Activated CD4-positive, CD25-positive, alpha-beta regulatory T cell treated with anti-CD3 and anti-CD28 coated beads, Interleukin-2, amount 50 U/mL, for 72 hours (primary cell): ENCODE measurements at places on chromosomes 6 and 20.

DNA sequence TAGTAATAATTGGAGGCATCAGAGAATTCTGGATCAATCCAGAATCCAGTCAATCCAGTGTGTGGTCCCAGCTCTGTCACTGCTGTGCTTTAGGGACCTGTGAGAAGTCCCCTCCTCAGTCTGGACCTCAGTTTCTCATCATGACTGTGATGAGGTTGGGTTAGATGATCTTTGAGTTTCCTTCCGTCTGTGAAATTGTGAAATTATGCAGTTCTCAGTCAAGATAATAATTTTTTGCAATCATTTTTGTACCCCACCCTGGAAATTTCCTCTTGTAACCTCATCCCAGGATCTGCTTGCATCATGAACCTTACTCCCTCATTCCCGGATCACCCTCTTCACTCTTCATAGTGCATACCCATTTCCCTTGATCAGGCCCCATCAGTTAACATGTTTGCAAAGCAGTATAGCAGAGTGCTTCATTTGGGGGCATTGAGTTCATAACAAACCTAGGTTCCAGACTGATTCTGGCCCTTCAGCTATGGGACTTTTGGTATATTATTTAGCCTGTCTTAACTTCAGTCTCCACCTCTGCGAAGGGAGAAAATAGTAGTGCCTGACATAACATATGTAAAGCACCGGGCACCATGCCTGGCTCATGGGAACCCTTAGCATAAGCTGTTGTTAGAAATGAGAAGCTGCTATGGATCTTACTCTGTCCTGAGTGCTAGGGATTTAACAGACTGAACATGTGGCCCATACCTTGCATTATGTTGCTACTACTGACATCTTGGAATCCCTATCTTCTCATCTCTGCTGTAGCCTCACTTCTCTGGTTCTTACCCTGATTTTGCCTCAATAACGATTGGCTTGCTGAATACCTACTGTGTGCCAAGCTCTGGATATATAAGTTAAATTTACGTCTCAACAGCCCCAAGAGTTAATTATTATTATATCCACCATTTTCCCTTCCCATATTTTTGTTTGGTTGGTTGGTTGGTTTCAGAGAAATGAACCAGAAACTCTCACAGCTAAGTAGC, 1.3 kb downstream of the ZNF76 start:
- no peak for DNase-seq

GRCh38 chr6:41637194-41638001, 870 bp upstream of the MDFI start:
- no peak for DNase-seq

DNA sequence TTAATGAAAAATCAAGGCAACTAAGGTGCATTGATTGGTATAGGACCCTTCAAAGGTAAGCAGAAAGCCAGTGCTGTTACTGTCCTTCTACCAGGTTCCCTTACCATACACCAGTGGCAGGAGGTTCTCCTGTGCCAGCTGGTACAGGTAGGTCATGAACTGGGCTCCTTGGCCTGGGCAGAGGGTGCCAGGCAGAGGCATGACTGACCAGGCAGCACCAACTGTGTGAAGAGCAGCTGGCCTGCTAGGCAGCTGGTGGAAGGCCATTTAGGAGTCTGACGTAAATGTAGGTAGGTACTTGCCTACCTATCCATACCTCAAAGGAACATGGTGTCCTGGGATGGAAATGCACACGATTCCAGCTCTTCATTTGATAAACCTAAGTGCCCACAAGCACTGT, 23.3 kb downstream of the PCNA start:
- no peak for DNase-seq

DNA sequence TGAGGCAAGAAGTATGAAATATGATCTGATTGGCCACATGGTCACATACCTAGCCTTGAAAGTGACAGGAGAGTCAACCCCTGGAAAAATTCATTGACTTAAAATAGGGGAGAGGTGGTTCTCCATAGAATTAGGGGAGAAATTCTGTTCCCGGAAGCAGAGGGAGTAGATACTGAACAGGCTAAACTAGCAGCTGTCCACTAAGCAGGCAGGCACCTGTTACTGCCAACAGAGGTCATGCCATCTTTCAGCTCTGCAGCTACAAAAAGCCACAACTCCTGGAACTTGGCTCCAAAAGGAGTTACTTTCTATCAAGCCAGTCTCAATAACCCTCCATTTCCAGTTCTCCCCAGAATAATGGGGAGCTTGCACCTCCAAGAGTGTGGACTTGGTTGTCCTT, 352.5 kb downstream of the MAFB start:
- no peak for DNase-seq

DNA sequence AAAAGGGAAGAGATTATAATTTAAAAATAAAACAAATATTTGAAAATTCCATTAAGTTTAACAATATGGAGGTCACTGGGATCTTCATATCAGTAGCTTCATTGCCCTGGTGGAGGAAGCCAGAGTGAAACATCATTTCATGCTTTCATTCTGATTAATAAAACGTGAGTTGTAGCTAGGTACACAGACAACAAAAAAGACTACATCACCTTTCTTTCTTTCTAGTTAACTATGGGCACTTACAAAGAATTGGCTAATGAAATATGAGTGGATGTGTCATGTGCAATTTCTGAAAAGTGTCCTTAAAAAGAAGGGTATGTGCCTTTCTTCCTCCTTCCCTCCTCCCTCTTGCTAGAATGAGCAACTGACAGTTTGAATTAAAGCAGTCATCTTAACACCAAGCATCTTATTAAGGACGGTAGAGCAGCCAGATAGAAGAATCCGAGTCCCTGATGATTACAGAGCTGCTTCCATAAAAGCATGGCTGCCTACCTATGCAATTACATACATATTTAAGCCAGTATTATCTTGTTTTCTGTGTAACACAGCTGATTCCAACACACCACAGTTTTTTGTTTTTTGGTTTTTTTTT, 3.4 kb downstream of the SERAC1 start:
- no peak for DNase-seq

- no peak for DNase-seq
These were observed 334.1 kb downstream of the TAF4 start for GRCh38 chr20:61731363-61732181.
